Activated CD8-positive, alpha-beta memory T cell treated with anti-CD3 and anti-CD28 coated beads, Interleukin-2, amount 10 ng/mL, durations not matched to agents 7 days and 5 days (primary cell): ENCODE measurements at places on chromosomes 6 and 20. TPM values are rescaled to one million over a fixed set of nuclear protein-coding genes. Genes with fewer than 3 reads are reported as not detected.

GRCh38 chr6:129632172-129632613 is 77.8 kb downstream of the ARHGAP18 start:
- DNase-seq = no peak
- peaks cover 27% of the 10 kb centered on the region for H3K36me3 ChIP-seq
- H3K4me1 ChIP-seq = peaks cover 1% of the 10 kb centered on the region
- H3K4me3 ChIP-seq = no peak overlapping the region

DNA sequence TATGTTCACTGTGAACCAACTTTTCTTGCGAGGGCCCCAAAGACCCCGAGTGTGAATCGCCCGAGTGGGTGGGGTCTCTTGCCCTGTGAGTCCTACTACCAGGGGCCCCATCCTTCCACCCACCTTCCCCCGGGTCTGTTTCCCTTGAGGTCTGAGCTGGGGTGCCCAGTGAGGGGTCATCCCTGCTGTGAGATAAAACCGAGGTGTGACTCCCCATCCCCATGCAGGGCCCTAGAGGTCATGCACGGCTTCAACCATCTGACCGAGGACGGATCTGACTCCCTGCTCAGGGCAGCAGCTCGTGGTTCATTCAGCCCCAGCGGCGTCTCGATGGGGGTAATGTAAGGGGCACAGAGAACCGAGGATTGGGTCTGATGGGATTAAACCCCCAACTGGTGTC is 103.1 kb upstream of the SULF2 start:
- no peak overlapping the region for H3K27ac ChIP-seq
- H3K36me3 ChIP-seq = no peaks in the 10 kb centered on the region
- H3K4me1 ChIP-seq = no peaks in the 10 kb centered on the region

GRCh38 chr6:98644063-98644462 is 190.3 kb upstream of the POU3F2 start:
- H3K27ac ChIP-seq = no peak overlapping the region
- H3K27me3 ChIP-seq = peaks cover 3% of the 10 kb centered on the region
- no peak for DNase-seq
- no peaks in the 10 kb centered on the region for H3K36me3 ChIP-seq
- no peak overlapping the region for H3K4me3 ChIP-seq
- no peaks in the 10 kb centered on the region for H3K4me1 ChIP-seq

DNA sequence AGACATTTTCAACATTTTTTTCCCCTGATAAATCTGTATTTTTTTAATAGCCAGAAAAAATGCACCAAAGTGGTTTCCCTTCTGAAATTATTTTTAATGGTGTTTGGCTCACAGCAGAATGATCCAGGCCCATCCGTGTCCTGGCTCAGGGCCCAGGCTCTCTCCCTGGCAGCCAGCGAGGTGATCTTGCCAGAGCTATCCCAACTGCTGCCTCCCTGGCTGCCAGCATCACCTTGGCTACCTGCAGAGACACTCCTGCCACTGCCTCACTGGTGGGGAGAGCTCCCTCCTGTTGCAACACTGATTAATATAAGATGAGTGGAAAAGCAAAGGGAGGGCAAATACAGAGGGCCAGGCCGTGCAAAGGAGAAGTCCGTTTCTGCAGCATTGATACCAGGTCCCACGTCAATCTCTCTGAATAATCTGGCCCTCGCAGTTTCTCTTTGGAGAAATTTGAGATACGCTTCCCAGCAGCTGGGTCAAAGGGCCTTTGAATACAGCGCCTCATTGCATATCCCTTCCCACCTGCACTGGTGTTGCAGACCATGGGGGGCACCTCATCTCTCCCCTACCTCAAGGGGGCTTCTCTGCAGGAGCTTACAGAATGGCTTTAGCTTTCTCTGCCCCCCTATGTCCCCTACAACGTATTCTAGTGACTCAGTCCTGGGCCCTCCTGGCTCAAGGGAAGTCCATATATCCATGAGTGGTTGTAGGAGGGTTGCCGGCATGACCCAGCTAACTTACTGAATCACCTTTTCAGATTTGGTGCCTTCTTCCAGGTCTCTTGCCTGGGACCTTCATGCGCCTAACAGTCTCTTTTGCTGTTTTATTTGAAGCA is 12.8 kb upstream of the DSTN start:
- no peak for DNase-seq
- no peak overlapping the region for H3K4me3 ChIP-seq

DNA sequence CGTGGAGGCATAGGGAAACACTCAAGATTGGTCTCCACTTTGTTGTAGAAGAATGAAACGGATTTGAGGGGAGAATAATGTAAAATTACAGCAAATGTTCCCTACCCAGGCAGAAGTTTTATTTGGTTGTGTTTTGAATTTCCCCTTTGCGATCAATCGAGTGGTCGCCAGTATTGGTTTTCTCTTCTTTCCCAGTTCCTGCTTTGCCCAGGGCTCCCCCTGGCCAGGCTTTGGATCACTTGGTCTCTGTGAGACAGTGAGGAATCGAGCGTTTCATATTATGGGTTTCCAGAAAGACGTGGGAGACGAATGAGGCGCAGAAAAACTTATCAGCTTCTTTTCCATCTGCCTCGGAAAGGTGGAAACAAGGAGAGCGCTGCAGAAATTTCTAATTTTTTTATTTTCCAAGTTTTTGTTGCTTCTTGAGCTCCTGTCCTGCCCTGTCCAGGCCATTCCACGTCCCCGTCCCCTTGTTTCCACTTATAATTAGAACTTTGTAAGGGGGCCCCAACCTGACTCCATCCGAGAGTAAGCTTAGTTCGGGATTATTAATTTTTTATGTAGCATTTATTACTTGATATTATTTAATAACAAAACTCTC is 7.5 kb upstream of the TBX18 start:
- peaks cover 3% of the 10 kb centered on the region for H3K36me3 ChIP-seq
- no peak overlapping the region for H3K4me3 ChIP-seq
- H3K27ac ChIP-seq = peak overlapping the region; percentile 61
- no peaks in the 10 kb centered on the region for H3K4me1 ChIP-seq

GRCh38 chr20:59451066-59451630 is 150.7 kb downstream of the EDN3 start:
- H3K4me1 ChIP-seq = no peaks in the 10 kb centered on the region
- peaks cover 37% of the 10 kb centered on the region for H3K27me3 ChIP-seq
- no peak overlapping the region for H3K4me3 ChIP-seq
- H3K36me3 ChIP-seq = no peaks in the 10 kb centered on the region

DNA sequence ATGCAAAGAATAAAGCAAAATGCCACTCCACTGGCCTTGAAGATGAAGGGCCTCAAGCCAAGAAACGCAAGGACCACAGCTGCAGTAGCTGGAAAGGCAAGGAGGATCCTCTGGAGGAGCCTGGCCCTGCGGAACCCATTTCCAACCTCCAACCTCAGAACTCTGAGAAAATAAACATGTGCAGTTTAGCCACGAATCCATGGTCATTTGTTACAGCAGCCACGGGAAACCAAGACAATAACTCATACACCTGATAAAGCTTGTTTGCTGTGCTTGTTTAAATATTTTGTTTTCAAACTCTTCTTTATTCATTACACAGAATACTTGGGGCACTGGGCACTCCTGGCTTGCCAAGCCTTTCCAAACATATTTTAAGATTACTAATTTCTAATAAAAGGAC is 10.4 kb downstream of the SERPINB6 start:
- H3K27me3 ChIP-seq = no peaks in the 10 kb centered on the region
- no peaks in the 10 kb centered on the region for H3K4me1 ChIP-seq
- DNase-seq = no peak
- no peak overlapping the region for H3K27ac ChIP-seq
- no peak overlapping the region for H3K4me3 ChIP-seq
- H3K36me3 ChIP-seq = no peaks in the 10 kb centered on the region

DNA sequence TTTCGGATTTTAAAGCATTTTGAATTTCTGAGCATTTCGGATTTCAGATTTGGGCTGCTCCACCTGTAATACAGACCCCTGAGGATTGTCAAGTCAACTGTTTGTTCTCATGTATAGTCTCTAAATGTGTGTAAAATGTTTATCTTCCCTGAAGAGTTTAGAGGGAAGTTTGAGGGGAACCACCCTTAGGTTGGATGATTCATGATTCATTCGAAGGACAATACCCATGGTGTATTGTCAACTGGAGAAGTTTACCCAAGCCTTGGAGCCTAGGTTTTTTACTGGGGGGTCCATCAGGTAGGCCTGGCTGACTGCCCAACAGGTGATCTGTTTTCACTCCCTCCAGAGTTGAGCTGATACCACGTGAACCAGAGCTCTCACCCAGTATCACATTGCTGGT is 18.9 kb downstream of the GSTA4 start:
- no peaks in the 10 kb centered on the region for H3K27me3 ChIP-seq
- H3K27ac ChIP-seq = no peak overlapping the region
- no peaks in the 10 kb centered on the region for H3K36me3 ChIP-seq
- peaks cover 9% of the 10 kb centered on the region for H3K4me1 ChIP-seq
- DNase-seq = no peak

- peak overlapping the region; percentile 71 for H3K27ac ChIP-seq
- H3K27me3 ChIP-seq = no peaks in the 10 kb centered on the region
- H3K36me3 ChIP-seq = peaks cover 18% of the 10 kb centered on the region
- H3K4me1 ChIP-seq = peaks cover 26% of the 10 kb centered on the region
Observed at GRCh38 chr6:145865175-145865574, 50.6 kb upstream of the FBXO30 start.

DNA sequence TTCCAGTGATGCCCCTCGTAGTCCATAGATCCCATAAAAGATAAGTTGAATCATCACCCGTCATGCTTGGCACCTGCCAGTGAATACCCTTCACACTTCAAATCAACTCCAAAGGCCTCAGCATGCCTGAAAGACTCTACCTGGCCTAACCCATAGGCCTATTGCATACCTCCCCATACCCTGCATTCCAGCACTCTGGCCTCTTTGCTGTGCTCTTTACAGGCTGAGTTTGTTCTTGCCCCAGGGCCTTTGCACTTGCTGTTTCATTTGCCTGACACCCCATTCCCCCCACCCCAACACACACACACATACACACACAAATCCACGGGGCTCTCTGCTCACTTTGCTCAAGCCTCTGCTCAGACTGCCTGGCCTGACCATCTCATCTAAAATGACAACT is 3.0 kb upstream of the GFOD1 start:
- H3K27ac ChIP-seq = no peak overlapping the region
- DNase-seq = no peak
- no peaks in the 10 kb centered on the region for H3K36me3 ChIP-seq
- H3K4me3 ChIP-seq = no peak overlapping the region

DNA sequence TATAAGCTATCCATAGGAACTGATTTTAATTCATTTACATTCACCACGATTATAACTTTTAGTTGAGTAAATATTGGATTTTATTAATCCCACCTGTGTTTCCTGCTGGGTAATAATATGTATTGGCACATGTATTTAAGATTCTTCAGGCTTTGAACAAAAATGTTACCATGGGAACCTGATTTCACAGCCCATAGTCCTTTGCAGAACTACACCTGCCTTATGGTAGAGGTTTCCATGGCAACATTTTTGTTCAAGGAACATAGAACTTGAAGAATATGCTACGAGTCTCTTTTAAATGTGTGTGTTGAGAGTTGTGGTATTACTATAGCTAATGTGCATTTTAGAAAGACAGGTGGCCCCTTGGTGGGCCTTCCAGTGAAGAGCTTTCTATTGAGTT is 317.4 kb downstream of the SAMD5 start:
- no peak overlapping the region for H3K27ac ChIP-seq
- DNase-seq = no peak
- H3K27me3 ChIP-seq = no peaks in the 10 kb centered on the region

- DNase-seq = no peak
- H3K4me1 ChIP-seq = peaks cover 38% of the 10 kb centered on the region
- peaks cover 13% of the 10 kb centered on the region for H3K36me3 ChIP-seq
- peak overlapping the region; percentile 84 for H3K4me3 ChIP-seq
Observed at GRCh38 chr6:42978487-42978838, 518 bp downstream of the PEX6 start.

- DNase-seq = no peak
- H3K4me1 ChIP-seq = peaks cover 15% of the 10 kb centered on the region
- H3K27me3 ChIP-seq = peaks cover 6% of the 10 kb centered on the region
- no peaks in the 10 kb centered on the region for H3K36me3 ChIP-seq
- no peak overlapping the region for H3K4me3 ChIP-seq
Observed at GRCh38 chr20:23161968-23162696, 76.0 kb upstream of the CD93 start.

DNA sequence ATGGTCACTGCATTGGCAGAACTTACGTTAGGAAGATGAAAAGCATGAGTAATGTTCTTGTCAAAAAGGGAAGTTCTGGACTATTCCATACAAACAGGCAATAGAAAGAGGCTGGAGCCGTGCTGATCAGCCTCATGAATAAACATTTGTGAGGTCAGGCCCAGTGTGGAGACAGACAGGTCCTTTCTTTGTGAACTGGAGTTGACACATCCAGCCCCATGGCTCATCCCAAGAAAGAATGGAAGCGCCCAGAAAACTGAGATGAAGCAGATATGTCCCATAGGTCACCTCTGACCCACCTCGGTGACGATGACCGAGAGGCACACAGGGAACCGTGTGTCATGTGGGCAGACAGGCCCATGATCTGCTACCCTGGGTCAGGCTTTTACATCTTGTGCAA is 276.0 kb upstream of the SGK1 start:
- DNase-seq = no peak
- no peaks in the 10 kb centered on the region for H3K4me1 ChIP-seq
- H3K4me3 ChIP-seq = no peak overlapping the region
- H3K27me3 ChIP-seq = no peaks in the 10 kb centered on the region
- no peaks in the 10 kb centered on the region for H3K36me3 ChIP-seq
- H3K27ac ChIP-seq = no peak overlapping the region

DNA sequence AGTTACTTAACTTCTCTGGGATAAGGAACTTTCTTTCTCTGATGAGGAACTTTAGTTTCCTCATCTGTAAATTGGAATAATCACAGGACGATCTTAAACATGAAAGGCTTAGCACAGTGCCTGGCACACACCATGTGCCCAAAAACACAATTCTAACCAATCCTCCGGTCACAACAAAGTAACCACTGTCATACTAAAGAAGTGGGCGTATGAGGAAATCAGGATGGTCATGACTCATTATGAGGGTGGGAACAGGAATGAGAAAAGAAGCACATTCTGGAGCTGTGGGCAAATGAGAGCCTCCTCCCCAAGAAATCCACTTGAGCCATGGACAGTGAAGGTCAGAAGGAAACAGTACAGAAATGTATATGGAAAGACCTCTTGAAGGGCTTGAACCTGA is 82.9 kb downstream of the LRFN2 start:
- H3K27me3 ChIP-seq = peaks cover 29% of the 10 kb centered on the region
- H3K27ac ChIP-seq = no peak overlapping the region
- no peaks in the 10 kb centered on the region for H3K36me3 ChIP-seq
- DNase-seq = no peak
- no peak overlapping the region for H3K4me3 ChIP-seq

LY6G6F gene
- not detected for total RNA-seq

GPR6 gene
- not detected for total RNA-seq

LY6G6D gene
- total RNA-seq = not detected

XKR7 gene
- total RNA-seq = not detected

BTBD3 gene
- 1.5 TPM for total RNA-seq
